NCI-H524 (cell line): ENCODE measurements at places on chromosomes 4 and X.

DNA sequence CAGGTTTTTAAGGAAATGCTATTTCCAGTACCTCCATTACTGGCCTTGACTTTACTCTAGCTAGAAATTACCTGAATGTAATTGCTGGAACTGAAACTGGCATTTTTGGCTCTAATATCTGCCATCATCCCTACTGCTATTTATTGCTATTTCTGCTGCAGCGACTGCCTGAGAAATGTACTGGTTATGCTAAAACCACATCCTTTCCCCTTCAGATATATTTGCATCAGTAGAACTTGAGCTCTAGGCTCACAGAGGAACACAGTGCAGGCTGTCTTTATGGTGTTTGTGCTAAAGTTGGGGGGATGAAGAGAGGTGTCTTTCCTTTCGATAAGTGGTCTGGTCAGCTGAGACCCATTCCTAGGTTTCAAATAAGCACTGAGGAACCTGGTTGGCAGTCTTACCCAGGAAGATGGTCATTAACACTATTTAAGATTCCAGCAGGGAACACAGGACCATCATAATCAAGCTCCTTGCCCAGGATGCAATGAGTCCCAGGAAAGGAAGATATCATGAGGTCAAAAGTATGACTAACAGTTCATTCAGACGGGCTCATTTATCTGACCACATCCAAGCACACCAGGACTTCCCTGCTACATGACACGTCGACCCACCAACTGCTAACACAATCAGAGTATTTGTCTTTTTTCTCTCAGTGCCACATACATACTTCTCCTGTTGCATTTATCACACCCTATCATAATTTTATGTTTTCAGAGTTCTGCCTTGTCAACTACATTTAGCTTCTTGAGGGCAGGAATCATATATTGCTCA, 137.4 kb downstream of the GABRA3 start:
- no peak for DNase-seq

GRCh38 chr4:11268149-11268548, 160.5 kb downstream of the HS3ST1 start:
- no peak for DNase-seq

DNA sequence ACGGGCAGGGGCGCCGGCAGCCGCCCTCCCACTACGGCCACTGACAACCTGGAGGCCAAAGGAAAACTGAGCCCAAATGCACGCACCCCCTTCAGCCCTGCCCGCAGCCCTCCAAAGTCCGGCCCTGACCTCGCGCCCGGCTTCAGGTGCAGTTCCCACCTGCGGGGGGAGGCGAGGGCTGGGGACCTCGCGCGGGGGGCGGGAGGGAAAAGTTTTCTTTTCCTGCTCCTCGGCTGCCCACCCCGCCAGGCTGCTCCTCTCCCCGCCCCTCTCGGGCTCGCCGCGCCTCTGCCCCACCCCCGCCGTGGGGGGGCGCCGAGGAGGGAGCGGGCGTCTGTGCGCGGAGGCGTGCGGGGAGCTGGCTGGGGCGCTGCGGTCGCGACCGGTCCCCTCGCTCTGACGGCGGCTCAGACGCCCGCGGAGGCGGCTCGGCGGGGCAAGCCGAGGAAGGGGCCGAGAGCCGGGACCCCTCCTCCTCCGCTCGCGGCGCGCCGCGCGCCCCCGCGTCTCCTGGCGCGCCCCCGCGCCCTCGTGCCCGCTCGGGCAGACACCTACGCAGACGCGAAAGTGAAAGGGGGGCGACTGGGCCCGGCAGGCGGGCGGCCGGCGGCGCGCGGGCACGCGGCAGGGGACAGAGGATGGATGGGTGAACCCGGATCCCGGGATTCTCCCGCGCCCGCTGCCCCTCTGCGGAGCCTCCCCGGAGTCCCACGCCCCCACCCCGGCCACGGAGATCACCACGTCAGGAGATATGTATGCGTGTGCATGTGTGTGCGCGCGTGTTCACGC, 3.1 kb upstream of the NR3C2 start:
- DNase-seq = no peak

GRCh38 chrX:144901521-144901920, 345.8 kb upstream of the SPANXN1 start:
- no peak for DNase-seq

GRCh38 chrX:26922278-26922677, 540.9 kb downstream of the PPP4R3C start:
- no peak for DNase-seq

- DNase-seq = no peak
These were observed 132.8 kb downstream of the KCNIP4 start for GRCh38 chr4:21815651-21816377.

DNA sequence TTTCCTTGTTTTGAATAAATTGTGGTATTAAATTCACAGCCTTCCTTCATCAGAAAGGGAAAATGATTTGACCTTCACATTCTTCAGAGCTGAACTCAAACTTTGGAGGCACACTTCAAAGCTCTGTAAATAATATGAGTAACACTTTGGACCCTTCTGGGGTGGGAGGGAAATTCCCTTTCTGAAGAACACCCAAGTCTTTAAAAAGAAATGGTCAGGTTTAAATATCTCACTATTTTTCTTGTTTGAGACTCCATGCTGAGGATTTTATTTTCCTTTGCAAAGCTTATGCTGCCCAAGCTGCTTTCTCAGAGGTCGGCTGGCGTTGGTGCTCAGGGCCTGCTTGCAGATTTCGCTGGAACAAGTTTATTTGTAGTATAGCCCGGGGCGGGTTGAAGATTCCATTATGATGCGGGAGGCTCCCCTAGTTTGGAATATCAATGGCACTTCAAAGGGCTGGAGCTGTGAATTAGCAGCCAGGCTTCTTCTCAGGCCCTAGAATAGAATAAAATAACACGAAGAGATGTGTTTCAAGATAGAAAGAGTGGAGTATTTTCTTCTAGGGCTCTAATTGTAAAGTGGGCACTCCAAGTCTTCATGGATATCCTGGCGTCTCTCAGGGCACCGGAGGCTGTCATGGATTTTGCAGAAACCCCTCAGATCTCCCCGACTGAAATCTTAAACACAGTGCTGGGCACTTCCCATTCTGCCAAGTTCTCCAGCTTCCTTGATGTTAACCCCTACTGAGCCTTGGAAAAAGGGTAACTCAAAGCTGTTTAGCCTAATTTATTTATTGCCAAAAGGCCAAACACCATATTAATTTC, 315.6 kb downstream of the GPAT3 start:
- DNase-seq = no peak

- no peak for DNase-seq
These were observed 48.5 kb downstream of the ZCCHC12 start for GRCh38 chrX:118872102-118872566.

DNA sequence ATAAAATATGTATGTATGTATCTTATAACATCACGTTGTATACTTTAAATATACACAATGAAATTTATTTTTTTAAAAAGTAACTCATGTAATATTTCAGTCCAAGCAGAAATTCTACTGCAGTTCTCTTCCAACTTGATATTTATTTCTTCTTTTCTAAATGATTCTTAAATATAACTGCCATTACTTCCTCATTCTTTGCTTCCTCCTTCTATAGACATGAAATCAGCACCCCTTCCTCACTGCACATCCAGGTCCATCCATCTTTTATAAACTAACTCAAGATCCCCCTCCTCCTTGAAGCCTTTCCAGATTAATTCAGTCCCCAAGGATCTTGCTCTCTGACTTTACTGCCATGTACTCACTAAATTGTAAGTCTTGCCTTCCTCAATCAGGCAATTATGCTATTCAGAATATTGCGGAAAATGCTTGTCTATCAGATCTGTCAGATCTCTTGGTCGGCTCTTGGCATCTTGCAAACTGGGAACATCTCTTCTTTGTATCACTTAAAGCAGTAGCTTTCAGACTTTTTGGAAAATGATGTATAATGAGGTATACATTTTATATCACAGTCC, 3.7 kb downstream of the GPRIN3 start:
- DNase-seq = peak; percentile 11

- DNase-seq = no peak
These were observed 14.7 kb upstream of the ATP8A1 start for GRCh38 chr4:42671431-42672194.

DNA sequence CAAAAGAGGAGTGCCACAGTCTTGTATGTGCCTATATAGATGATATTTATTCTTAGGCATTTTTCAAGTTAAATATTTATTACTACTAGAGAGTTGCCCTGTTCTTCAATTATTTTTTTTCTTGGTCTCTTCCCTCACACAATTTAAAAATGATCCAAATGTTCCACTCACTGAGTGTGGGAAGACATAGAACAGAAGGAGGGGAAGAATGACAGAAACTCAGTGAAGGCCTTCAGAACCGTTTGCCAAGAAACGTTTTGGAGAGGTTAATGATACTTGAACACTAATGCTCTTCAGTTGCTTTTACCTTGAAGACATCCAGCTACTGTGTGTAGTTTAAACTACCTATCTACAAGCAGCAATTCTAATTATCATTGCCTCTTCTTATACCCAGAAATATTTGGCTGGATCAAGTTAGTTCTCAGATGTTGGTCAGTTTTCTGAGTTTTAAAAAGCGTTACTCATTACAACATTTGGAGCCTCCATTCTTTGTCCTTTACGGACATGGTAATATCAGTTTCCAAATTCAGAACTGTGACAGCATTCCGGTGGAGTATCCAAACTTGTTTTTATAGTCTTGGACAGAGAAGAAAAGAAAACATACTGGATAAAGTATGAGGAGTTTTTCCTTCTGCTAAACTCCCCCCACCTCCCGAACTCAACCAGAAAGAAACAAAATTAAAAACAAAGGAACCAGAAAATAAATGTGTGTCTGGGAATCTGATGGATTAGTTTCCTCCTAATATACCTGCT, 389.7 kb downstream of the SPRY1 start:
- DNase-seq = no peak

- no peak for DNase-seq
These were observed 18.8 kb upstream of the CHRNA9 start for GRCh38 chr4:40316333-40316781.

- DNase-seq = no peak
These were observed 50.2 kb downstream of the ZNF827 start for GRCh38 chr4:145888393-145888792.

GRCh38 chr4:30840571-30840970, 120.4 kb downstream of the PCDH7 start:
- DNase-seq = no peak

DNA sequence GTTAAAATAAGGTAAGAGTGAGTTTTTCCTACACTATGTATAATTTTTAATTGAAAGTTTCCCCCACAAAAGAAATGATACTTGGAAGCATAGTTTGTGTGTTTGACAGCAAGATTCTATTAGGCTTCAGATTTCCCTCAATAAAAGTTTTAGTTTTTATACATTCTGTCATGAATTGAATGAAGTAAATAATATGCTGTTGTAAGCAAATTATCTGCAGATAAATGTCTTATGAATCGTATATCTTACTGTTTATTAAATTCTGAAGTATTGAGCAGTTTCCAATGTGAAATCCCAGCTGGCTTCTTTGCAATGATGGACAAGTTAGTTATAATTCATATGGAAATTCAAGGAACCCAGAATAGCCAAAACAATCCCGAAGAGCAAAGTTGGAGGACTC, 33.5 kb downstream of the RS1 start:
- no peak for DNase-seq

DNA sequence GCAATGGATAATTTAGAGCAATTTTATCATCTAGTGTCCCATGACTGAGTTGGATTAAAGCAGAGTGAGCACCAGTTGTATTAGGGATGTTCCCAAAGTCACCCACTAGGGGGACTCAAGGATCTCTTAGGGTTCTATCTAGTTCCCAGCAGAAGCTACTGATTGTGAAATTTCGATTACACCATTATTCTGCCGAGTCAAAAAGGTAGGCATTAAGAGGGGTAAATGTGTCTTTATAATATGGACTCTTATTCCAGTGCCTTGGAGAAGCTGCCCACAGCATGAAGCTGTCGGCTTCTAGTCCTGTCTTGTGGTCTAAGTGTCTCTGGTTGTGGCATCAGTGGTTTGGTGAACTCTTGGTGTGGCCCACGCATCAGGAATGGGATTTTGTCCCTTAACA, 53.3 kb downstream of the RGS12 start:
- no peak for DNase-seq

- no peak for DNase-seq
These were observed 77.3 kb downstream of the NAA11 start for GRCh38 chr4:79248610-79249009.

- no peak for DNase-seq
These were observed 34.6 kb upstream of the TBC1D9 start for GRCh38 chr4:140790765-140791164.

DNA sequence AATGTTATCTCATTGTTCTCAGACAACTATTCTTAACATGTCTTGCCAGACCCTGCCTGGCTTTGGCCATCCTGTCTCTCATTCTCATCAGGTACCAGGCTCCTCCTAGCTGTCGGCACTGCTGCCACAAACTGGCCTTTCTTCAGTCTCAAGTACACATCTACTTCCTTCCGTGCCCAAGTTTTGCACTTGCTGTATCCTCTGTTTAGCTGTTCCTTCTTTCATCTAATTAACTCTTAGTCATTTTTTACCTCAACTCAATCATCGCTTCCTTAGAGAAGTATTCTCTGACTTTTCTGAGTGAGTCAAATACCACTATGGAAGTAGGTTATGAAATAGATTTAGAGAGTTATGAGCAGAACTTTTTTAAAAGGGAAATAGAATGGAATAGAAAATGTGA, 19.7 kb downstream of the CXCL3 start:
- DNase-seq = no peak

DNA sequence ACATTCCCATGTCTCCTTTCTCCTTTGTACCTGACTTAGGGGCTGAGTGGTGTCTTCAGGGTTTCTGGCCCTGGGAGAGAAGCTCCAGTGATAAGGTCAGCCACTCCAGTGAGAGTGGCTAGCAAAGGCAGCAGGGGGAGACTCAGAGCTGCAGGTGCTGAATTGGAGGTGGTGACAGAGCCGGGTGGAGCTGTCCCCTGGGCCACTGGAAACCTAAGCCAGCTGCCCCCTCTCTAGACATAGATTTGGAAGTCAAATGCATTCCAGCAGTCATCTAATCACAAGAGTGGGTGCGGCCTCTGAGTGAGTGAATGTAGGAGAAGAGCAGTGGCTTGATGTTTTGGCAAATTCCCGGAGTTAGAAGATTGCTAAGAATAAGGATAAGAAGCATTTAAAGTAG, 28.5 kb downstream of the TRIM2 start:
- peak; percentile 14 for DNase-seq

DNA sequence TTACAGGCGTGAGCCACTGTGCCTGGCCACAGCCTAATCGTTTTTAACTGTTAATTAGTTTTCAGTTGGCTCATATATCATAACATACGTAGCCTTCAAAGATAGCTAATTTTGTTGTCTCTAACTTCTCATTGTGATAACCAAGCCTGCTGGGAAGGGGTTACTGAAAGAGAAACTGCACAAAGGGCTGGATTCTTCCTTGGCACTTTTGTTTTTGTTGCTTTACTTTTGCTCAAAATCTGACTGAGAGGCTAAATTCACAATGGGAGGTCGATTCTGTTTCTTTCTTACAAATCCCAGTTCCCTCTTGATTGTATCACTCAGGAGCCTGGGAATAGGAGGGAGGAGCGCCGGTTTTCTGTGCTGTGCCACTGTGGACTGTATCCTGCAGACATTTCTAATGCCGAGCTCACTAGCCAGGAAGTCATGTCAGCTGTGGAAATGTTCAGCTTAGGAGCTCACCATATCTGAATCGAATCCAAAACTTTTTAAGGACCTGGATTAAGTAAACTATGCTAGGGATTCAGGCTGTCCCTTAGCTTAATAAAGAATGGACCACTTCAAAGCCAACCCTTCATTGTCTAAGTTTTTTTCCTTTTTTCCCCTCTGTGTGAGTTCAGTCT, 120.5 kb upstream of the FAT1 start:
- no peak for DNase-seq

- no peak for DNase-seq
These were observed 211.4 kb downstream of the GASK1B start for GRCh38 chr4:157961229-157961990.
